Vein endothelial cell (primary cell): ENCODE measurements at places on chromosomes 3 and 15. TPM values are rescaled to one million over a fixed set of nuclear protein-coding genes. Genes with fewer than 3 reads are reported as not detected.

NCKIPSD gene
- 9.6 and 13.4 TPM in 2 replicates for total RNA-seq

ABCC5 gene
- total RNA-seq: 13.7 and 14.6 TPM in 2 replicates

THRB gene
- 0.19 and 0.33 TPM in 2 replicates for total RNA-seq

PPARG gene
- 23.2 and 36.9 TPM in 2 replicates for total RNA-seq

WDR72 gene
- under 0.01 TPM in 1 of 2 replicates, not detected in the other for total RNA-seq

EFHB gene
- total RNA-seq: 0.33 TPM in 1 of 2 replicates, not detected in the other

PLSCR2 gene
- not detected in 2 replicates for total RNA-seq

RBMS3 gene
- 49.6 and 69.6 TPM in 2 replicates for total RNA-seq

CGNL1 gene
- total RNA-seq: 20.2 and 23.8 TPM in 2 replicates

ROPN1 gene
- not detected in 2 replicates for total RNA-seq

PTH1R gene
- 0.48 and 0.65 TPM in 2 replicates for total RNA-seq

MKRN3 gene
- total RNA-seq: under 0.01 TPM in 1 of 2 replicates, not detected in the other

CKMT1A gene
- total RNA-seq: not detected in 2 replicates

CCR3 gene
- not detected in 2 replicates for total RNA-seq

DUOX1 gene
- total RNA-seq: not detected in 2 replicates

TM4SF18 gene
- total RNA-seq: 91.5 and 264 TPM in 2 replicates

STRA6 gene
- total RNA-seq: 0.10 and 0.65 TPM in 2 replicates

LRRC3B gene
- not detected in 2 replicates for total RNA-seq

NOX5 gene
- 0.33 TPM in 1 of 2 replicates, not detected in the other for total RNA-seq

A4GNT gene
- not detected in 2 replicates for total RNA-seq

GOLGA8J gene
- total RNA-seq: not detected in 2 replicates

DAZL gene
- total RNA-seq: not detected in 2 replicates

CCR2 gene
- not detected in 2 replicates for total RNA-seq

BLM gene
- 4.2 and 9.6 TPM in 2 replicates for total RNA-seq

ITIH1 gene
- not detected in 2 replicates for total RNA-seq

CLDN16 gene
- under 0.01 TPM in 2 replicates for total RNA-seq

LHFPL4 gene
- under 0.01 TPM in 1 of 2 replicates, not detected in the other for total RNA-seq

ROPN1B gene
- not detected in 2 replicates for total RNA-seq

ALDH1L1 gene
- not detected in 2 replicates for total RNA-seq

GABRR3 gene
- total RNA-seq: not detected in 2 replicates

ZNF774 gene
- 0.98 and 1.4 TPM in 2 replicates for total RNA-seq

IL17RB gene
- total RNA-seq: not detected in 2 replicates

SLC24A5 gene
- total RNA-seq: not detected in 2 replicates

ARGFX gene
- not detected in 2 replicates for total RNA-seq

GPR62 gene
- total RNA-seq: under 0.01 and 0.10 TPM in 2 replicates

CHMP2B gene
- total RNA-seq: 29.1 and 31.8 TPM in 2 replicates

ZNF660 gene
- 0.65 and 1.4 TPM in 2 replicates for total RNA-seq

SPG11 gene
- total RNA-seq: 38.1 and 43.8 TPM in 2 replicates

METTL6 gene
- total RNA-seq: 21.2 and 21.7 TPM in 2 replicates

INKA1 gene
- total RNA-seq: 9.6 and 15.4 TPM in 2 replicates

FBXL2 gene
- 23.2 and 30.7 TPM in 2 replicates for total RNA-seq

PARP9 gene
- total RNA-seq: 7.5 and 9.6 TPM in 2 replicates

P2RY14 gene
- total RNA-seq: not detected in 2 replicates

ZNF860 gene
- total RNA-seq: 0.98 and 4.0 TPM in 2 replicates

MEX3B gene
- total RNA-seq: 13.1 and 16.3 TPM in 2 replicates

CCRL2 gene
- 5.6 and 13.5 TPM in 2 replicates for total RNA-seq

ALCAM gene
- total RNA-seq: 130 and 137 TPM in 2 replicates

TMEM207 gene
- not detected in 2 replicates for total RNA-seq

ZBBX gene
- under 0.01 TPM in 1 of 2 replicates, not detected in the other for total RNA-seq

FBXL22 gene
- total RNA-seq: under 0.01 and 0.38 TPM in 2 replicates

SATB1 gene
- 8.7 and 13.4 TPM in 2 replicates for total RNA-seq
